ENCODE measurements at places on chromosomes 6 and 20.

- no peak for DNase-seq
Measured at GRCh38 chr6:18039481-18039880, 52.0 kb upstream of the KIF13A start.

DNA sequence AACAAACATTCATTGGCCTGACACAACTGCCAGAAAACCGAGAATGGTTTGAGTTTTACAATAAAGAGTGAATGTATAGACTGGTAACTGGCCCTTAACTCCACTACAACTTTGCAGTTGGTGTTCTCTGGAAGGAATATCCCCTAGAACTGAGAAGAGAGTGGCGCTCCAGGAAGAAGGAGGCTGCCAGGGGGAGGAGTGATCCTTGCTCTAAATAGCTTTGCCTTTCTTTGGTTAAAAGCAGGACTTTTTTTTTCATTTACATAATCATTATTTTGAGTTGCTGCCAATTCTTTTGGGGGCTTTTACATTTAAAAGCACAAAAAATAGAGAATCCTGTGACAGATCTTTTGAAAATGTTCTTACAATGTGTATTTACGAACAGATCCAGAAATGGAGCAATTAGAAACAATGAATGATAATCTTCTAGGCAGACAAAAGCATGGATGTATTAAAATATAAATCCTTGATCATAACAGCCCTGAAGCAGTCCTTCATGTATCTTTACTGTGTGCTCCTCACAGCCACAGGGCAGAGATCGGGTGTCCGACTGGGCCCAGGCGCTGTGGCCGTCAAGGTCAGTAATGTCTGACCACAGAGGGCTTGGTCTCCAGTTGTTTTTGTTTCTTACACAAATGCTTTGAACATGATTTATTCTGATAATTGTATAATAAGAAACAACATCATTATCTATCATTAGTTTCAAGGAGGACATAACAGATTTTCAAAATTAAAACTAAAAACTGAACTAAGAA is 612.2 kb downstream of the HDGFL1 start:
- DNase-seq: no peak

GRCh38 chr6:161023316-161023715 is 31.7 kb downstream of the MAP3K4 start:
- no peak for DNase-seq

- DNase-seq: peak; percentile 18
Measured at GRCh38 chr6:159608961-159609651, 83.9 kb downstream of the SOD2 start.

DNA sequence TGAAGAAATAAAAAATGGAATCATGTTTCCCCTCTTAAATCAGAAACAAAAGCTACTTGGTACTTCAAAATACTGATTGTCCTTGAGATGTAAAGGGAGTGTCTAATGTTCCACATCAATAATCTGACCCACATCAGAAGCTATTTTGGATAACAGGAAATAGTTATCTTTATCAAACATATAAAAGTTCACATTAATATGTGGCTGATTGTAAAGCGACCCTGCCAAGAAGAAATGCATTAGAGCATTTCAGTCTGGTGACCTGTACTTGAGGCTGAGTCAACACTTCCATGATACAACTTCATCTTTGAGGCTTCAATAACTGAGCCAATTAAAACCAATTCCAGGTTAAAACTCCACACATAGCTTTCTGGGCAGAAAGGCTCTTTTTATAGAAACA is 31.8 kb downstream of the SYNE1 start:
- DNase-seq: no peak

GRCh38 chr6:47663462-47664216 is 34.7 kb upstream of the ADGRF4 start:
- DNase-seq: no peak

DNA sequence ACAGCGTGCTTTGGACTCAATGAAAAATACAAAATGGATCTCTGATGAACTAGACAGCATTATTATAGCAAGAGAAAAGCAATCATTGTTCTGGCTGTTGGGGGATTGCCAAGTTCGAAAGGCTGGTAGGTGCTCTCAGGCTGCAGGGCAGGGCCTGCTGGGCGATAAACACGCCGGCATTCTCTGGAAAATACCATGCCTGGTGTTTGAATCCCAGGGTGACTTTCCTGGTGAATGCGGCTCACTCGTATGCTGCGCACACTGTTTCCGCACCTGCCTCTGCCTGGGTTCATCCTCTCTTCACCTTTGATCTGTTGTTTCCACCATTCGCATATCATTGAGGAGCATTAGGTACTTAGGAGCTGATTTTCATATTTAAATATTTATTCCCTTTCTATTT is 37.4 kb downstream of the GCNT2 start:
- no peak for DNase-seq

- no peak for DNase-seq
Measured at GRCh38 chr6:5034736-5035135, 30.9 kb upstream of the RPP40 start.

DNA sequence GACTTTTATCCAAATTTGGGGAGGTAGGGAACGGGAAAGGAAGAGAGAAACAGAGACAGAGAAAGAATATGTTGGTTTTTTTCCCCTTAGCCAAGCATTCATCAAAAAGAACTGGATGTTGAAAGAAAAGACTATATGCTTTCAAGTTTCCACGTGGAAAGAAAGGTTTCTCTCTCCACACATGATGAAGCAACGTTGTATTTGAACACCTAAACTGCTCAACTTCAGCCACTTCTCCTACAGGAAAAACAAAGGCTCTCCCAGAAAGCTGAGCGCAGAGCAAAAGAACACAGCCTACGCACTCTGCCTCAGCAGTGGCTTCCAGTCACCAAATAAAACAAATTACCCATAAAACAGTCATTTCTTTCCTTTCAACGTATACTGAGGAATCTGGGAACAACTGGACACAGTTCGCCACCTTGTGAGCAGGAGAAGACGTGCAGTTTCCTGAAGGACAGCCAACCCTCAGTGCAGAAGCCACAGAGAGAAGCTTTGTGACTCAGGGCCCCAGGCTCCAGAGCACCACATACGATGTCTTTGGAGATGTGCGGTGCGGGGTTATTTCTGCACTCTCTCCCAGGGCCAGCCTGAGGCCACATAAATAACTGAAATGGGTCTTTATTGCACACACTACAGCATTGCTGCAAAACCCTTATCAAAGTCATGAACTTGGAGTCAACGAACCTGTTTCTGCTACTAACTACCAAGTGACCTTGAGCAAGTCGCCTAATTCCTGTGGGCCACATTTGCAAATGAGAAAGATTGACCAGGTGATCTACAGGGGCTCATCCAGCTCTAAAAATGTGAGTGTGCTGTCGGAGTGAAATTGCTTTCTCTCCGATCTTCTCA is 10.1 kb downstream of the IL17F start:
- DNase-seq: peak; percentile 68

- DNase-seq: peak; percentile 28
Measured at GRCh38 chr6:39102071-39102820, 12.7 kb downstream of the SAYSD1 start.

GRCh38 chr6:111110036-111110435 is 22.7 kb downstream of the SLC16A10 start:
- DNase-seq: no peak

GRCh38 chr20:61371501-61372136 is 119.6 kb downstream of the CDH4 start:
- DNase-seq: no peak

DNA sequence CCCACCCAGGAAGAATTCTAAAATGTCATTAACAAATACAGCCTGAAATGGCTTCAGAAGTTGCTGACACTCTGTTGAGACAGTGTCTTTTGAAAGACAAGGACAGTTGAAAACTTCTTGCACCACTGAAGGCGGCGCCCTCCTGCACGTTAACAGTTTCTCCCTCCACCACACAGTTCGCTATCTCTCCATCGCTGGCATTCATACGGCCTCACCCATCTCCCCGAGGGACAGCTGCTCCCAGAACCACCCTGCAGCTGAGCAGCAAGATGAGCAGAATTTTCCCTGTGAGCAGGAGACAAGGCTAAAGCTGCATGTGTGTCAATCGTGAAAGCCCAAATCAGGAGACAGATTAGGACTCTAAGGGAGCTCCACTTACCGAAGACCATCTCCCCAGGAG is 113.3 kb downstream of the LY86 start:
- DNase-seq: no peak

DNA sequence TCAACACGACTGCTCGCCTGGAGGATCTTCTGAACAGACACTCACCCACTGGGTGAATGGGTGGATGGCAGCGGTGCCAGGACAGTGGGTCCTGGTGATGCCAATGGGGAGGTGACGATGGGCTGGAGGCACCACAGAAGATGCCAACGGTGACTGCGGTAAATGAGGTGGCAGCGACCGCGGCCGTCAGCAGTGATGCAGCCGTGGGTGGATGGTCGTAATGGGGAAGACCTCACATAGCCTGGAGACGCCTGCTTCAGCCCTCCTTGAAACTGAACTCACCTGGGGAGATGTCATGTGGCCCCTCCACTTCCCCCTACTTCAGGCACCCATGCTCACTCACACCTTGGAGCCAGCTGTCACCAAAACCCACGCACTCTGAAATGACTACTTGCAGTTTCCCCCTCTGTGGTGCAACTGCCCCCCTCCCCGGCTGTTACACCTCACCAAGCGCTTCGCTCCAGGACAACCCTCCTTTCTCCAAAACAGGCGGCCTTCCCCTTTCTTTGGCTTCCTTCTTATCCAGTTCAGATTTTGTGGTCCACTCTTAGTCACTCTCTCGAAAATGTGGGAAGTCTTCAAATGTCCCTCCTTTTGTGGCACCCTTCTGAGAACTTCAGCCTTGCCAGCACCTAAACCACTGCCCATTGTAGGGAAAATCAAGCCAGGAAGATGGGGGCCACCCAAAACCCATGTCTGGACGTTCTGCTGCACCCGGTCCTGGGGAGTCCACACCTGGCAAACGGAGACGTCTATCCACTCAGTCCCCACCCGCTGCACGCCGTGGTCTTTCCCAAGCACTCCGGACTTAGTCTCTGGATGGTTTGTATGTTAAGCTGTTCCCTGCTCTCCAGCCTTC is 10.4 kb upstream of the ABHD16B start:
- peak; percentile 79 for DNase-seq

GRCh38 chr6:25403150-25403549 is 124.0 kb downstream of the CARMIL1 start:
- no peak for DNase-seq

GRCh38 chr6:125270380-125270779 is 31.4 kb downstream of the HDDC2 start:
- no peak for DNase-seq

DNA sequence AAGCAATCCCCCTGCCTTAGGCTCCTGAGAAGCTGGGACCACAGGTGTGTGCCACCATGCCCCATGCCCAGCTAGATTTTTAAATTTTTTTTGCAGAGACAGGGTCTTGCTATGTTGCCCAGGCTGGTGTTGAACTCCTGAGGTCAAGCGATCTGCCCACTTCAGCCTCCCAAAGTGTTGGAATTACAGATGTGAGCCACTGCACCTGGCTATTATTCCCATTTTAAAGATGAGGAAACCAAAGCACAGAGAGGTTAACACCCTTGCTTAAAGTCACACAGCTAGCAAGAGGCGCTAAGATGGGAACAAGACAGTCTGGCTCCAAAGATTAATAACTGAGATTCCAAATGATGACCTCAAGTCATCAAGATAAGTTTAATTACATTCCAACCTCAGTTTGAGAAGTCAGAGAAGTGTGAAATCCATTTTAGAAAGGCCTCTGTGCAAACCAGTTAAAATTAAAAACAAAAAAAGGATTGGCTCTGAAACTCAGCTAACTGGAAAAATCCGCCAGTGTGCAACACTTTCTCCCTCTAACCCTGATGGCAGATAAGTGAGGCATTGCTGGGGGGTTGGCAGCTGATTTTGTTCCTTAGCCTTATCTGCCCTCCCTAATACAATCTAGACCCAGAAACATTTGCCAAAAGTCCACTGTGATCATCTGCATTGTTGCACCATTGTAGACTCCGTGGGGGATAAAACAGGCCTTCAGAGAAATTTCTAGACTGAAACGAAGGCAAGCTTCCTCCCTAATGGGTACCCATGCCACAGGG is 55.5 kb downstream of the CPNE5 start:
- DNase-seq: no peak

DNA sequence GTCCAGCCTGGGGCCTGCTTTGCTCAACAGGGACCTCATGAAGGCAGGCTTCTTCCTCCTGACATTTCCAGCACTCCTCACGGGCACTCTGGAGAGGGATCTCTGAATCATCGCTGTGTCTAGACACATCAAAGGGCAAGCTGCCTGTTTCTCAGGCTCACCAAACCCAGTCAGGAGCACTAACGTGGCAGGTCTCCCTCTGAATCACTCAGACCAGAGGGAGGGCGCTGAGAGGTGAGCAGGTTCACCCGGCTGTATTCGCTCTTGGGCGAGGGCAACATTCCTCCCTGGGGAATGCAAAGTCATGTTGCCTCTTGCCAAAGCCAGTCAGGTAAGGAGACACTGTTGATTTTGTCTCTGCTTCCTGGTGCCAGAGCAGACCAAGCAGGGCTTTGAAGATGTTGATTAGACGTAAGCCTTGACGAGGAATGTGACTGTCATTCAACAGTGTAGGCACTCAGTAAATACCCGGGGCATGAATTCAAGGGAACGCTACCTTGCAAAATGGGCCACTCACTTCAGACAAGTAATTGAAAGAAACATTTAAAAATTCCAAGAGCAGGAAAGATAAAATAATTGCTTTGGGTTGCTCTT is 50.1 kb downstream of the CYP24A1 start:
- DNase-seq: no peak

- DNase-seq: no peak
Measured at GRCh38 chr20:51067792-51068191, 44.9 kb upstream of the KCNG1 start.

GRCh38 chr20:34514897-34515483 is 1.2 kb upstream of the DYNLRB1 start:
- no peak for DNase-seq

DNA sequence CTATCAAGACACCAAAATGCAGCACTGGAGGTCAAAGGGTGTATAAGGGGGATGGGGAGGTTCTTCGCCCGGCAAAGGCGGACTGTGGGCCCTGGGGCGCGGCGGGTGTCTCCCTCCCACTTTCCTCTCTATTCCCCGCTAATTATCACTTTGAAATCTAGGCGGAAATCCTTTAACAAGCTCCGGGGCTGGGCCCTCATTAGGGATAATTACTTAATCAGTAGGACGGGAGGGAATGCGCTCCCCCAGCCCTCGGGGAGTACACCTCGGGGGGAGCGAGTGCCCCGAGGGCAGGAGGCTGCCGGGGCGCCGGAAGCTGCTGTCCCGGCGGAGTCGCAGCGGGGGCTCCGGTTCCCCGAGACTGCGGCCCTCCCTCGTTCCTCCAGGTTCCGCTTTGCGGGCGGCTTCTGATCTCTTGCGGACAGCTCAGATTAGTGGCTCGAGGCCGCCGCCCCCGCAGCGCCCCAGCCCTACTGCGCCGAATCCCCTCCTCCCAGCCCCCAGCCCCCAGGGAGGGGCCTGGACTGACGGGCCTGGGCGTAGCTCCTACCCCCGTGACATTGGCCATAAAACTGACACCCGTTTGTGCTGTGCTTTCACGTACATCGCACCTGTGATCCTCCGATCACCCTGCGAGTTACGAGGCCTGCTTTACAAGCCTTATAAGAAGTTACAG is 14.7 kb downstream of the MUCL3 start:
- peak; percentile 90 for DNase-seq
